Transverse colon (tissue), 4 donors: ENCODE measurements at places on chromosomes 13 and 19. TPM values are rescaled to one million over a fixed set of nuclear protein-coding genes. Genes with fewer than 3 reads are reported as not detected.

Gene ATP1A3
- total RNA-seq: 0.20 TPM

Gene PGLYRP2
- total RNA-seq: not detected

Gene TSSK6
- 10.5 TPM for total RNA-seq

Gene AP1M2
- total RNA-seq: 111 TPM

Gene ZNF98
- total RNA-seq: not detected

GRCh38 chr13:97751477-97751876 lies 202.0 kb upstream of the IPO5 start:
- DNase-seq: no peak

GRCh38 chr13:65597839-65598818 lies 1632.0 kb downstream of the PCDH9 start:
- DNase-seq: no peak

GRCh38 chr19:45150751-45151281 lies 10.0 kb downstream of the NKPD1 start:
- no peak for DNase-seq

DNA sequence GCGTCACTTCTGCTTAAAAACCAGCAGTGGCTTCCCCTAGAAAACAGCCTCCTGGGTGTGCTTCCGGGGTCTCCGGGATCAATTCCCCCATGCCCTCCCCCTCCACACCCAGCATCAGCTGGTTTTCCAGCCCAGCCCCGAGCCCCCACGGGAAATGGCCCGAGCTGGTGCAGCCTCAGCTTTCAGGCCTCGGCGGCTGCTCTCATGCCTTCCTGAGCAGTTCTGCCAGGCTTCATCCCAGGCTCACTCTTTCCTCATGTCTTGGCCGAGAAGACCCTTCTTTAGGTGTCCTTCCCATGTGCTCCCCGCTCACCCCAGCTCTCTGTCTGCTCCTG lies 103.1 kb upstream of the RNF113B start:
- DNase-seq: no peak

DNA sequence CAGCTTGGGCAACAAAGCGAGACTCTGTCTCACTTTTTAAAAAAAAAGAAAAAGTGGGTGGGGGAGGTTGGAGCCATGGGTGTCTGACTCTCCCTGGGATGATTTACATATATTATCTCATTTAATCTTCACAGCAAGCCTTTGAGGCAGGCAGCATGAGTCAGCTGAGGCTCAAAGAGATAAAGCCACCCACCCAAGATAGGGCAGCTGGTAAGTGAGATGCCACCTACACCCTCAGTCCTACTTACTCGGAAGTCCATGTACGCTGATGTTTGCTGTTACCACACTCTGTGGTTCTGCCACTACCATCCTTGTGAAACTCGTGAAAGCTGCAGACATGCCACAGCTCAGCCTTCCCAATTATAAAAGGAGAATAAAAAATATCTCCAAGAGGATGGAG lies 142.0 kb upstream of the TSHZ3 start:
- no peak for DNase-seq
